ENCODE measurements at places on chromosomes 11 and 22.
A peak's percentile ranks its signal among the peaks of the same experiment; 100 is the strongest.

DNA sequence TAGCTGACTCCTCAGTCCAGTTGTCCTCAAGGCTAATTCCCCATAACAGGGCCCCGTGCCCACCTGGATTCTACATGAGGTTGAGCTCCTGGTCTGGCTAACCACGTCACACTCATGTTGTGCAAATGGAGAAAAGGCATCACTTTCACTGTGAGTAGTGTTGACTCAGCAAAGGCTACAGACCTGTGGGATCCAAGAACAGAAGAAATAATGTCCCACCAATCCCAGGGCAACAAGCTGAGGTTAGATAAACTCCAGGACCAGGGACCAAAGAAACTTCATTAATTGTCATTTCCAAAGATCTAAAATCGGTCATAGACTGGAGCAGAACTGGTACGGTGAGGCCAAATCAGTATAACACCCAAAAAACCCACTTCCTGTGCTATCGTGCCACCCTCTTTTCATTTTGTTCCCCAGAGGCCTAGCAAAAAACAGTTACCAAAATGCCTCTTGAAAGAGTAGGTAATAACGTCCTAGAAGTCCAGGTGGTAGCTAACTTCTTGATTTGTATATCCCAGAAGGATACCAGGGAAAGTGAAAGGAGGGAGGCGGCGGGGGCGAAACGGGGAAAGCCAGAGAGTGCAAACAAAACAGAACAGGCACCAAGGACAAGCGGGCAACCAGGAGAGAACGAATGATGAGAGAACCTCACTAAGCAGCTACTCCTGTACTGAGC is 1.4 kb downstream of the PCSK7 start:
- no peaks in the 10 kb centered on the region for H3K27me3 ChIP-seq
- no peak overlapping the region for H3K4me3 ChIP-seq
- H3K27ac ChIP-seq: no peak overlapping the region
- no peak for DNase-seq
- H3K4me1 ChIP-seq: no peaks in the 10 kb centered on the region

DNA sequence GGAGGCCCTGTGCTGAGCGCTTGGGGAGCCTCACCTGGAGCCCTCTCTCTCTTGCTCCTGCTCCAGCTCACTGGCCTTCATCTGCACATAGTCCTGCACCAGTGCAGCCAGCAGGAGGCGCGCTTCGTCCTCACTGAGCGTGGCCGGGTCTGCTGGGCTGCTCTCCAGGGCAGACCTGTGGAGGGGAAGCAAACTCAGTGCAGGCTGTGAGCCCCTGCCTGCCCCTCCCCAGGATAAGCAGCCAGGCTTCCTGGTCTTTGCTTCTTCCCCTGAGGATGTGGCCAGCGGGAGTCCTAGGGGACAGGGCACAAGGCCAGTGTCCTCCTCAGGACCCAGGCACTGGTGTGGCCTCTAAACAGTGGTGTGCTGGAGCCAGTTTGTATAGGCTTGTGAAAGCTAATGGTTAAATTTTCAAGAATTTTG is 2.2 kb downstream of the CALCA start:
- no peak overlapping the region for H3K27ac ChIP-seq
- H3K27me3 ChIP-seq: peaks cover 24% of the 10 kb centered on the region
- DNase-seq: peak; percentile 83
- H3K36me3 ChIP-seq: no peaks in the 10 kb centered on the region
- no peak overlapping the region for H3K4me3 ChIP-seq
- peaks cover 3% of the 10 kb centered on the region for H3K4me1 ChIP-seq

GRCh38 chr22:30453731-30454510 is 17.9 kb downstream of the SEC14L3 start:
- no peaks in the 10 kb centered on the region for H3K36me3 ChIP-seq
- no peak overlapping the region for H3K4me3 ChIP-seq
- peak; percentile 48 for DNase-seq
- no peaks in the 10 kb centered on the region for H3K27me3 ChIP-seq
- H3K4me1 ChIP-seq: no peaks in the 10 kb centered on the region

- H3K27ac ChIP-seq: no peak overlapping the region
- no peaks in the 10 kb centered on the region for H3K27me3 ChIP-seq
- DNase-seq: no peak
- H3K36me3 ChIP-seq: no peaks in the 10 kb centered on the region
- H3K4me1 ChIP-seq: no peaks in the 10 kb centered on the region
- no peak overlapping the region for H3K4me3 ChIP-seq
Observed at GRCh38 chr11:35464308-35464707, 45.0 kb upstream of the SLC1A2 start.

- no peaks in the 10 kb centered on the region for H3K4me1 ChIP-seq
- H3K27ac ChIP-seq: no peak overlapping the region
- DNase-seq: no peak
- H3K4me3 ChIP-seq: no peak overlapping the region
- H3K27me3 ChIP-seq: no peaks in the 10 kb centered on the region
Observed at GRCh38 chr11:17610085-17610894, 63.2 kb downstream of the OTOG start.

GRCh38 chr11:125345421-125346178 is 150.5 kb downstream of the FEZ1 start:
- no peak overlapping the region for H3K4me3 ChIP-seq
- peaks cover 5% of the 10 kb centered on the region for H3K4me1 ChIP-seq
- H3K36me3 ChIP-seq: no peaks in the 10 kb centered on the region

GRCh38 chr11:84319863-84320262 is 1033.7 kb upstream of the CCDC90B start:
- H3K27me3 ChIP-seq: no peaks in the 10 kb centered on the region
- no peak overlapping the region for H3K27ac ChIP-seq
- no peak overlapping the region for H3K4me3 ChIP-seq
- H3K36me3 ChIP-seq: no peaks in the 10 kb centered on the region
- no peaks in the 10 kb centered on the region for H3K4me1 ChIP-seq
- no peak for DNase-seq

GRCh38 chr11:9947231-9947864 is 283.5 kb downstream of the SWAP70 start:
- no peaks in the 10 kb centered on the region for H3K4me1 ChIP-seq
- no peak overlapping the region for H3K27ac ChIP-seq
- DNase-seq: no peak
- H3K4me3 ChIP-seq: no peak overlapping the region
- no peaks in the 10 kb centered on the region for H3K27me3 ChIP-seq

DNA sequence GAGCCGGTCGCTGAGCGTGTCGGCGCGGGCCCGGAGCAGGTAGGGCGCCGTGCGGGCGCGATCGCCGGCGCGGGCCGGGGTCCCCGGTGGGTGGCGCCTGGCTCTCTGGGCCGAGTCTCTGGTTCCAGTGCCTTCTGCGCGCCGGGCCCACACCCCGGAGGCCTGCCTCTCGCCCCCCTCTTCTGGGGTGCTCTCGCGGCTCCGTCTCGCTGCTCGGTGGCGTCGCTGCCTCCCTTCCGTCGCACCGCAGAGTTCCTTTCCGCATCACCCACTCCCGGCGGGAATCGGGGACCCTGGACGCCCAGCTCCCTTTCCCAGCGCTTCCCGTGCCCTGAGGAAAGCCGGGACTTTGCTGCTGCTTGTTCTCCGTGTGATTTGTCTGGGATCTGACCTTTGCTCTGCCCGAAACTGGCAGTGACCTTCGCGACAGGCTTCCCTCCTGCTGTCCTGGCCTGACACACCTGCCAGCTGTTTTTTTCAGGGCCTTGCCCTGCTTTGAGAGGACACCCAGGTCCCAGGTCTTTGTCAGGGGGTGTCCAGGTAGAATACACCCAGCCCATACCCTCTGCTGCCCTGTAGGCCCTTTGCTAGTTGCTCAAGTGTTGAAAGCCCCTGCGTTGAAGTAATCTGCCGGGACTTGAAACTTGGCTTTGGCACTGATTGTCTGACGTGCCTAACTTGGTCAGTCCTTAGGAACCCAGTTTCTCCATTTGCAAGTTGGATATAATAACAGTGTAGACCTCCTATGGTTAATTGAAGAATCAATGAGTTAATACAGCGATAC is 711 bp downstream of the FDX1 start:
- DNase-seq: peak; percentile 54
- H3K4me1 ChIP-seq: peaks cover 6% of the 10 kb centered on the region
- H3K27me3 ChIP-seq: no peaks in the 10 kb centered on the region
- peak overlapping the region; percentile 77 for H3K27ac ChIP-seq

- H3K27ac ChIP-seq: peak overlapping the region; percentile 49
- DNase-seq: peak; percentile 65
- H3K4me1 ChIP-seq: peaks cover 13% of the 10 kb centered on the region
- H3K27me3 ChIP-seq: no peaks in the 10 kb centered on the region
- H3K4me3 ChIP-seq: no peak overlapping the region
- no peaks in the 10 kb centered on the region for H3K36me3 ChIP-seq
Observed at GRCh38 chr11:73334384-73335203, 26.5 kb downstream of the ARHGEF17 start.

GRCh38 chr11:15159085-15159484 is 44.4 kb downstream of the INSC start:
- H3K4me1 ChIP-seq: no peaks in the 10 kb centered on the region
- H3K27me3 ChIP-seq: no peaks in the 10 kb centered on the region
- no peak overlapping the region for H3K27ac ChIP-seq
- no peak overlapping the region for H3K4me3 ChIP-seq
- peak; percentile 53 for DNase-seq

DNA sequence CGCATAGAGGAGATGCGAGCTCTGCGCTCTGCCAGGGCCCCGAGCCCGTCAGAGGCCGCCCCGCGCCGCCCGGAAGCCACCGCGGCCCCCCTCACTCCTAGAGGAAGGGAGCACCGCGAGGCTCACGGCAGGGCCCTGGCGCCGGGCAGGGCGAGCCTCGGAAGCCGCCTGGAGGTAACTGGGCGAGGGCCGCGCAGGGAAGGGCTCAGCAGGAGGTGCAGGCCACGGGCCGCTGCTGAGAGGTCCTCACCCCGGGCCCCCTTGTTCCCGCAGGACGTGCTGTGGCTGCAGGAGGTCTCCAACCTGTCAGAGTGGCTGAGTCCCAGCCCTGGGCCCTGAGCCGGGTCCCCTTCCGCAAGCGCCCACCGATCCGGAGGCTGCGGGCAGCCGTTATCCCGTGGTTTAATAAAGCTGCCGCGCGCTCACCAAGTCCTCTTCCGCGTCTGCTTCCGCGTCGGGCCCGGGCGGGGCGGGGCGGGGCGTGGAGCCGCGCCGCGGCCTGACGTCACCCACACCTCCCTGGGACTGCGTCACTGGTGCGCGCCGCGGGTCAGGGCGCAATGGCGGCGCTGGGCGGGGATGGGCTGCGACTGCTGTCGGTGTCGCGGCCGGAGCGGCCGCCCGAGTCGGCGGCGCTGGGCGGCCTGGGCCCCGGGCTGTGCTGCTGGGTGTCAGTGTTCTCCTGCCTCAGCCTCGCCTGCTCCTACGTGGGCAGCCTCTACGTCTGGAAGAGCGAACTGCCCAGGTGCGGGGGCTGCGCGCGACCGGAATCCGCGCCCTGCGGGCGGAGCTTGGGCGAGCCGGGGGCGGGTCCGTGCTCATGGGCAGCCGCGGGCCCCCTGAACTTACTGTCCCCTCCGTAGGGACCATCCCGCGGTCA is at the start of gene RCE1:
RCE1 (plus strand) TSS at position 546 of the 880 bp plus-strand sequence; CDS start at position 561, 15 bp downstream.
- H3K27ac ChIP-seq: peak within 1 kb of the TSS; percentile 87
- peaks cover 7% of the 10 kb centered on the region for H3K4me1 ChIP-seq
- peak within 1 kb of the TSS; percentile 94 for H3K4me3 ChIP-seq
- no peaks in the 10 kb centered on the region for H3K27me3 ChIP-seq
- H3K36me3 ChIP-seq: peaks cover 5% of the 10 kb centered on the region
- DNase-seq: peak; percentile 93

DNA sequence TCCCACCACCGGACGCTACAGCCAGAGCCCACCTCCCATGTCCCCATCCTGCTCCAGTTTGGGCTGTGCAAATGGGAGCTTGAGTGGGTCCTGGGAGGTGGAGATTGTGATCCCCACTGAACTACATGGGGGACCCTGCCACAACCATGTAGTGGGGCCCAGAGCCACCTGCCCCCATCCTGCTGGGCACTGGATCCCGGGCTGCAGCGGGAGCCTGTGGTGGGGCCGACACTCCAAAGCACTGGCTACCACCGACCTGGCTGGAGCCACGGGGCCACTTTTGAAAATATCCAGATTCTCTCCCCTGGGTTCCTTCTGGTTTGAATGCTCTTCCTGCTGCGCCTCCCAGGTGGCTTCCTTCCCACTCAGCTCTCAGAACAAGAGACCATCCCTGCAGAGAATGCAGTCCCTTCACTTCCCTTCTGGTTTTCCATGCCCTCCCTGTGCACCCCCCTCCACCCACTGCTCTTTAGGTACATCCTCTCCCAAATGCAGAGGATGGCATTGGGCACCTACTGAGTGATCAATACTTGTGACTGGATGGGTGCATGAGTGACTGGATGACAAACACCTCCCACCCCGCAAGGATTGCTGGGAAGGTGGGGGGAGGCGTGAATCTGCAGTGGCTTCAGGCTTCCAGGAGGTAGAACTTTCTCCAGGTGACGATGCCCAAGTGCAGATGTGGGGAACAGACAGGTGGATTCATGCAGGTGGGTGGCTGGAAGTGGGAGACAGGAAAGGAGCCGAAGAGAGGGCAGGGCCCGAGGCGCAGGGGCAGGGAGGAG is 846 bp upstream of the UNC93B1 start:
- no peak overlapping the region for H3K4me3 ChIP-seq
- H3K27ac ChIP-seq: no peak overlapping the region
- no peaks in the 10 kb centered on the region for H3K4me1 ChIP-seq
- H3K36me3 ChIP-seq: no peaks in the 10 kb centered on the region

DNA sequence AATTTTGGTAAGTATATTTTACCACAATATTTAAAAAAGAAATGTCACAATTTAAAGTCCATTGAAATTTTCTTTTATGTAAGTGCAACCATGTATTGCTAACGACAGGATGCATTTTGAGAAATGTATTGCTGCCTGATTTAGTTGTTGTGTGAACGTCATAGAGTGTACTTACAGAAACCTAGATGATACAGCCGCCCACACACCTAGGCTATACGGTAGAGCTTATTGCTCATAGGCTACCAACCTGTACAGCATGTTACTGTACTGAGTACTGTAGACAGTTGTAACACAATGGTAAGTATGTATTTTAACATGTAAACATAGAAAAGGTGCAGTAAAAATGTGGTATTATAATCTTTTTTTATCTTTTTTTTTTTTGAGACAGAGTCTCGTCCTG is 48.1 kb downstream of the CBL start:
- no peak overlapping the region for H3K4me3 ChIP-seq
- no peak overlapping the region for H3K27ac ChIP-seq
- no peaks in the 10 kb centered on the region for H3K27me3 ChIP-seq
- no peaks in the 10 kb centered on the region for H3K36me3 ChIP-seq
- DNase-seq: no peak

GRCh38 chr22:24039046-24039445 is 27.9 kb downstream of the CABIN1 start:
- H3K36me3 ChIP-seq: peaks cover 4% of the 10 kb centered on the region
- peaks cover 4% of the 10 kb centered on the region for H3K4me1 ChIP-seq
- no peak overlapping the region for H3K27ac ChIP-seq
- no peak for DNase-seq
- H3K27me3 ChIP-seq: no peaks in the 10 kb centered on the region

- H3K27me3 ChIP-seq: no peaks in the 10 kb centered on the region
- no peak for DNase-seq
- no peak overlapping the region for H3K4me3 ChIP-seq
Observed at GRCh38 chr22:43009444-43009843, 5.5 kb downstream of the PACSIN2 start.

DNA sequence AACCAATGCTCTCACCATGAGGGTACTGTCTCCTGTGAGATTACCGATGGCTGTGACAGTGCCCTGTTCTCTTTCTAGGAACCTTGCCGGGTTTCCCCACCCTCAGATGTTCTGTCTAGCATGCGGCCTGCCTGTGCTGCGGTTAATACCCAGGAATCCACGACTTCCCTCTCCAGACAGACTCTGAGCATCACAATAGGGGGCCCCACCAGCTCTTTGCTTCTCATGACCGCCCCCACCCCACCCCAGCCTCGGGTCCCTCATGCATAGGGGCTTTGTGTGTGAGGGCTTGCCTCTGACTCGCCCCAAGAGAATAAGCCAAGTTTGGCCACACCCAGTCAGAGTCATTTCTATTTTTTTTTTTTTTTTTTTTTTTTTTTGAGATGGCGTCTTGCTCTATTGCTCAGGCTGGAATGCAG is 10.3 kb downstream of the PARVG start:
- H3K4me1 ChIP-seq: no peaks in the 10 kb centered on the region
- peak; percentile 20 for DNase-seq
